Activated CD4-positive, alpha-beta T cell treated with anti-CD3 and anti-CD28 coated beads, Interleukin-2, amount 10 ng/mL, durations not matched to agents 24 days and 14 days (primary cell): ENCODE measurements at places on chromosomes 16 and 17.

DNA sequence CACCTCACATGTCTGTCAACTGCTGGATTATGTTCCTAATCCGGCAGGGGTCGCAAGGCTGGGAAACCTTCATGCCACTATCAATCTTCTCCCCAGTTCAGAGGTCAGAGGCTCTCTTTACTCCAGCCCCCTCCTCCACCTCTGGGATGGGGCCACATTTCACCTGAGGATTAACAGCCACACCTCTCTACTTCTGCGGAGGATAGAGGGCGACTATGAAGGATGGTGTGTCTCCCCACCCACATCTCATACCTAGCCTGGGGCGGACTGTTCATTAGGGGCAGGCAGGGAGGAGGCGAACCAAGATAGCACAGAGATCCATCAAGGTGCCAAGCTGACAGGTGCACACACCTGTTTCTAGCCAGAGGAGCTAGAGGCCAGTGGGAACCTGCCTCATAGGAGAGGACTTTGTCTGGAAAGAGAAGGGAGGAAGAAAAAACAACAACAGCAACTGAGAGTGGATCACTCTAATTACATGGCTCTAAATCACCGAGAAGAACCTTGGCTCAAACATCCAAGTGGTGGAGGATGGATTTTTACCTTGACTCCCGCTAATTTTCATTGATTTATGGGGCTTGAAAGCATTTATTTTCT, 41.9 kb upstream of the SKAP1 start:
- no peak overlapping the region for H3K27ac ChIP-seq
- H3K27me3 ChIP-seq: peaks cover 16% of the 10 kb centered on the region
- DNase-seq: no peak
- H3K4me3 ChIP-seq: no peak overlapping the region
- H3K4me1 ChIP-seq: peaks cover 9% of the 10 kb centered on the region

DNA sequence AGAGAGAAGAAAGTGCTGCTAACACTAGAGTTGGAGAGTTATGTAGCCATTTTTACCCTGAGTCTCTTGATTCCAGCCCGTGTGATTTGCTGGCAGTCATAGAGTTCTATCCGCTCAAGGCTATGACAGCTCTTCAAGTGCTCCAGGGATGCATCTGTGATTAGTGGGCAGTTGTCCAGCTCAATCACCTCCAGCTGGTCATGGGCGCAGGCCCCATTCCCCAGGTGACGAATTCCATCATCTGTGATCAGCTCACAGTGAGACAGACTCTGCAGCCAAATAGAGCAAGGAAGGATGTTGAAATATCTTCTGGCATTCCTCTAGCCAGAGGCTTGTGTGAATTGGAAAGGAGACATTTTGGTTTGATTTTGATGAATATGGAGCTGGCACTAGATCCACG, 38.4 kb upstream of the STAC2 start:
- no peak overlapping the region for H3K27ac ChIP-seq
- DNase-seq: no peak
- H3K36me3 ChIP-seq: peaks cover 32% of the 10 kb centered on the region
- H3K4me3 ChIP-seq: no peak overlapping the region
- H3K4me1 ChIP-seq: no peaks in the 10 kb centered on the region
- no peaks in the 10 kb centered on the region for H3K27me3 ChIP-seq

- peaks cover 49% of the 10 kb centered on the region for H3K27me3 ChIP-seq
- peaks cover 2% of the 10 kb centered on the region for H3K36me3 ChIP-seq
- H3K4me3 ChIP-seq: no peak overlapping the region
- peaks cover 5% of the 10 kb centered on the region for H3K4me1 ChIP-seq
- H3K27ac ChIP-seq: no peak overlapping the region
These were observed 1.4 kb upstream of the KRT222 start for GRCh38 chr17:40666331-40666730.

DNA sequence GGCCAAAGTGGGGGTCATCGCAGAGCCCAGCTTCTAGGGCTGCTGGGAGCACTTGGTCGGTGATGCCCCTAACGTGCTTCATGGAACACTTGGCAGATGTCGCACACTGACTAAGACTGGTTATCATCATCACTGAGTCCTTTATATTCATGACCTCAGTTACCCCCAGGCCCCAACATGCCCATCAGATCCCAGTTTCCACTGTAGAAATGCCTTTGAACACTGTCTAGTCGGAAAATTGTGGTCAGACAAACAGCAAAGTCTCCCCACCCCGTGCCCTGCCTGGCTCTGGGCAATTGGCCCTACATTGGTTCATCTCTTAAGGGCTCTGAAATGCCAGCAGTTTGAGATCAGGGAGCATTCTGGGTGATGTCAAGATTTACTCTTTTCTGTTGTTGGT, 51.3 kb downstream of the NKD1 start:
- no peak for DNase-seq
- no peak overlapping the region for H3K4me3 ChIP-seq
- H3K27me3 ChIP-seq: no peaks in the 10 kb centered on the region
- no peaks in the 10 kb centered on the region for H3K36me3 ChIP-seq

- no peaks in the 10 kb centered on the region for H3K27me3 ChIP-seq
- no peak for DNase-seq
- H3K36me3 ChIP-seq: no peaks in the 10 kb centered on the region
These were observed 33.1 kb upstream of the CRISPLD2 start for GRCh38 chr16:84786605-84787262.

DNA sequence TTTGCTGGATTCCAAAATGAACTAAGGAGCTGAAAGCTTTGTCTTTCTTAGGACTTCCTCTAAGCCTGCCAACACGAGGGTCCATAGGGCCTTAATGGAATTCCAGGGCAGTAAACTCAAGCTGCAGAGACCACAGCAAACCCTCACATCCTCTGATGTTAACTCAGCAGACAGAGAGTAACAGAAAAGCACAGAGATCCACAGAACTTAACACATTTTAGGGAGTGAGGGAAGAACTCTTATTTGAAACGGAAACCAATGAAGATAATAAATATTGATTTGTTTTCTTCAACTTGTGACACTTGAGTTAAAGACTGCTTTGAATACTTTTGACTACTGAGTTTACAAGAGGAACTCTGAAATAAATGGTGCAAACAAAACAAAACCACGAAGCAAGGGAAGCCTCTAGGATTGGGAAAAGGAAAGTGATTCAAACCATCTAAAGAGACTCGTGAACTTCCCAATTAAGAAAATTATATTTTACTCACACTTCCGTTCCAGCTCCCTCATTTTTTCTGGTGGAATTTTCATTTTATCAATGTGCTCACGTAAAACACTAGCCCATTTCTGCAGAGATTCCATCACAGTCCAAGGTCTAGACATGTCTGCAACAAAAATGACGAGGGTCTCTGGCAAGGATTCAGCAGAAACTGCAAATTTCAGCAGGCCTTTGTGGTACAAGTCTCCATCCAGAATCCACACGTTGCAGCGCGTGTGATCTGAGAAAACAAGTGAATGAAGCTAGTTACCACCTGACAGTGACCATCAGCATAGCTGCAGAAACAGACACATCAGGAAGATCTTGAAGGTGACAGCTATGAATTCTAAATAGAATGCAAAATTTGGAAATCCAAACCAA, 9.2 kb downstream of the DYNC1LI2 start:
- no peaks in the 10 kb centered on the region for H3K27me3 ChIP-seq
- peaks cover 26% of the 10 kb centered on the region for H3K4me1 ChIP-seq
- DNase-seq: no peak
- H3K27ac ChIP-seq: no peak overlapping the region

DNA sequence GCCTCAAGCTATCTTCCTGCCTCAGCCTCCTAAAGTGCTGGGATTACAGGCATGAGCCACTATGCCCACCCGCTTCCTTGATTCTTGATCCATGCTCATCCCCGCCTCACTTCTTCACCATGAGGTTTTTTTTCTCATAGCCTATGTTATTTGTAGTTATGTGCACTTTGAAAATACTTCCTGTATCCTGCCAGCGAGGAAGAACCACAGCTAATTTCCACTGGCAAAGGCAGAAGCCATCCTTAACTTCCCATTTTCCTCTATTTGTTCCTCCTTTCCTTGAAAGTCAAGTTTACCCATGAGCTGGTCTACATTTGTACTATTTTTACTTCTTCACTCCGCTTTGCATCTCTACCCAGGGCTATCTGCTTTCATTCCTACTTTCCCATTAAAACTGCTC, 189.7 kb upstream of the ZFHX3 start:
- no peaks in the 10 kb centered on the region for H3K36me3 ChIP-seq
- H3K4me3 ChIP-seq: no peak overlapping the region
- H3K4me1 ChIP-seq: no peaks in the 10 kb centered on the region
- H3K27ac ChIP-seq: no peak overlapping the region
- no peaks in the 10 kb centered on the region for H3K27me3 ChIP-seq

- no peaks in the 10 kb centered on the region for H3K4me1 ChIP-seq
- no peak for DNase-seq
- no peak overlapping the region for H3K27ac ChIP-seq
- H3K27me3 ChIP-seq: peaks cover 8% of the 10 kb centered on the region
These were observed 123.2 kb downstream of the HS3ST2 start for GRCh38 chr16:22937169-22937568.

- H3K4me1 ChIP-seq: peaks cover 28% of the 10 kb centered on the region
- no peak for DNase-seq
- H3K4me3 ChIP-seq: peak overlapping the region; percentile 92
- H3K27ac ChIP-seq: peak overlapping the region; percentile 70
- H3K36me3 ChIP-seq: no peaks in the 10 kb centered on the region
These were observed 2.1 kb upstream of the ESRP2 start for GRCh38 chr16:68238029-68238345.

- H3K4me1 ChIP-seq: peaks cover 17% of the 10 kb centered on the region
- H3K27ac ChIP-seq: no peak overlapping the region
- H3K36me3 ChIP-seq: no peaks in the 10 kb centered on the region
These were observed 20.8 kb upstream of the PLLP start for GRCh38 chr16:57305159-57305811.

DNA sequence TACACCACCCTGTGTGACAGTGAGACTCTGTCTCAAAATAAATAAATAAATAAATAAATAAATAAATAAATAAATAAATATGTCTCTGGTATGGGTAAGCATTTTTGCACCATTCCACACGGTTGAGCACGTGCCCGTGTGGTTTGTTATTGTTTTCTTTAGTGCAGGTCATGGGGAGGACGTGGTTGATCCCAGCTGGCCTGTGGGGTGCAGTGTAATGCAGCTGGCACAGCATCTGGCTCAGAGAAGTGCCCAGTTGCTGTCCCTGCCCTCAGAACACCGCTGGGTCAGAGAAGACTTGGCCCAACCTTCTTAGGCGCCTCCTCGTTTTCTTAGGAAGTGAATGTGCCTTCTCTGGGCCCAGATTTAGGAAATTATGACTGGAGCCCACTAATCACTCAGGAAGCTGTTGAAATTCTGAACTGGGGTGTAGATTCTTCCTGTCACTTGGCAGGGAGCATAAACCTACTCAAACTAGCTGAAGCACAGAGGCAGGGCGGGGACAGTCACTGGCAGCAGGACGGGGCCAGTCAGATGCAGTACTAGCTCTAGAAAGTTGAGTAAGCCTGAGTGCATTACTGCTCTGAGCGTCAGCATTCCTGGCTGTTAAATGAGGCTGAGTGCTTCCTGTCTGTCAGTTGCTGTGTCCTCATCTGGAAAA, 85.9 kb downstream of the SNX29 start:
- H3K4me3 ChIP-seq: no peak overlapping the region
- no peak for DNase-seq
- H3K27ac ChIP-seq: no peak overlapping the region
- no peaks in the 10 kb centered on the region for H3K27me3 ChIP-seq
- H3K4me1 ChIP-seq: peaks cover 4% of the 10 kb centered on the region
- H3K36me3 ChIP-seq: no peaks in the 10 kb centered on the region

DNA sequence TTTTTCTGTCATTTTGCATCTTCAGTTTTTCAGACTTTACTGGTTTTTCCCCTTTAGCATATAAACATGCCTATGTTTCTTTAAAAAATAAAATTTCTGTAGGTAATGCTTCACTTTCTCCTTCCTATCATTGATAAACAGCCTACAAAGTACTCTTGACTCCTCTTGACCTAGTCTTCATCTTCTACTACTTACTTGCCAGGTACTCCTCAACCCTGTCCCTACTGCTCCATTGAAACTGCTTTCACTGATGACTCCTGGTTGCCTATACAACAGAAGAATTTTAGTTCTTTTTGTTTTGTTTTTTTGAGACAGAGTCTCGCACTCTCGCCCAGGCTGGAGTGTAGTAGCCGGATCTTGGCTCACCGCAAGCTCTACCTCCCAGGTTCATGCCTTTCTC, 7.0 kb downstream of the DDX42 start:
- H3K27ac ChIP-seq: no peak overlapping the region
- no peak overlapping the region for H3K4me3 ChIP-seq
- H3K27me3 ChIP-seq: no peaks in the 10 kb centered on the region
- DNase-seq: no peak

DNA sequence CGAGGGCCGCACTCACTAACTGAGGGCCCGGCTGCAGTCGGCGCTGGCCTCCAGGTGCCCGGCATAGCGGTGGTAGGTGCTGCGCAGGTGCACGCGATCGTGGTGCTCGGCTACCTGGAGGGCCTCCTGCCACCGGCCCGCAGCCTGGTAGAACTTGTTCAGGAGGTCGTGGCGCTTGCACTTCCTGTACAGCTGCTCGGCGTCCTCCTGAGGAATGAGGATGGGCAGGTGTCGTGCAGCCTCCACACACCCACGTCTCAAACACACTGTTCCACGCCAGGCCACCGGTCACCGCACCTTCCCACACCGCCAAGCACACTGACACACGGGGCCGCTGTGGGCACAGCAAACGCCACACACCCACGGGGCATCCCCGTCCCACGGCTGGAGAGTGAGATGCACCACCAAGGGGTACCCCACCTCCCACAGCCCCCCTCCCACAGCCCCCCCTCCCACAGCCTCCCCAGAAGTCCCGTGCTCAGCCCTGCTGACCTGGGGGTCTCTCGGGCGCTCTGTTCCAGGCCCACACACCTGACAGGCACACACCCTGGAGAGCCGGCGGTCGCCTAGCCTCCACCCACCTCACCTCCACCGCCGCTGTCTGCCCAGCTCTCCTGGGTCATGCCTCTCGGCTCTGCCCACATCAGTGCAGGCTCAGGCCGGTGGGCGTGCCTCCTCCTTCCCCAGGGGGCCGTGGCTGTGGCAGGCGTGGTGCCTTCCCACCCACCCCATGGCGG, 7.4 kb upstream of the TMEM204 start:
- H3K27me3 ChIP-seq: no peaks in the 10 kb centered on the region
- no peaks in the 10 kb centered on the region for H3K36me3 ChIP-seq
- H3K27ac ChIP-seq: no peak overlapping the region

DNA sequence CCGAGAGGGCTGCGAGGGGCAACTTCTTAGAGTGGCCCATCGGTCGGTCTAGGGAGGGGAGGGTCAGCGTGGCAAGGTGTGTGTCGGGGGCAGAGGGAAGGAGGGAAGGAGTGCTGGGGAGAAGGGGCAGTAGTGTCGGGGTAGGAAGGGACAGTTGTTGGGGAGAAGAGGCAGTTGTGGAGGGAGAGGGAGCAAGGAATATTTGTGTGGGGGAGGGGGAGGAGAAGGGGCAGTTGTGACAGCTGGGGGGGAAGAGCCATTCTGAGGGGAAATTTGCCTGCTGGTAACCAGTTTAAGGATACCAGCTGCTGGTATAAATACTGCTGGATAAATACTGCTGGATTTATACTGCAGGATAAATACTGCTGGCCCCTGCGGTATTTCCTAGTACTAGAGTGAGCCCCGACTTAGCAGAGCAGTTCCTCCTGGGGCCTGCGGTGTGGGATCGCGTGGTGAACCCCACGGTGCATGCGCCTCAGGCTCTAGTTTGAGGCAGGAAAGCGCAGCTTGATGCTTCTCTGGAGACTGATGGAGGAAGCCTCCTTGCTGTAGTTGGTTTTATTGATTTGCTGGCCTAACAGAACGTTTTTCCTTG, 309 bp downstream of the DNAH2 start:
- peak; percentile 87 for DNase-seq
- H3K4me1 ChIP-seq: peaks cover 26% of the 10 kb centered on the region
- peak overlapping the region; percentile 83 for H3K4me3 ChIP-seq
- H3K27ac ChIP-seq: no peak overlapping the region
- peaks cover 74% of the 10 kb centered on the region for H3K27me3 ChIP-seq
